ENCODE measurements at places on chromosomes 5 and 9. TPM values are rescaled to one million over a fixed set of nuclear protein-coding genes. Genes with fewer than 3 reads are reported as not detected.

STPG3 gene
- total RNA-seq = not detected

ZNF483 gene
- 11.9 TPM for total RNA-seq

SLC6A3 gene
- 0.32 TPM for total RNA-seq

NR5A1 gene
- total RNA-seq = not detected

NIPAL4 gene
- total RNA-seq = 0.84 TPM

RFK gene
- 18.7 TPM for total RNA-seq

SPOCK1 gene
- 32.8 TPM for total RNA-seq

GRCh38 chr9:92047500-92047899 is 67.7 kb downstream of the SPTLC1 start:
- no peak for DNase-seq

GRCh38 chr5:136057401-136058038 is 28.7 kb downstream of the TGFBI start:
- DNase-seq = no peak

DNA sequence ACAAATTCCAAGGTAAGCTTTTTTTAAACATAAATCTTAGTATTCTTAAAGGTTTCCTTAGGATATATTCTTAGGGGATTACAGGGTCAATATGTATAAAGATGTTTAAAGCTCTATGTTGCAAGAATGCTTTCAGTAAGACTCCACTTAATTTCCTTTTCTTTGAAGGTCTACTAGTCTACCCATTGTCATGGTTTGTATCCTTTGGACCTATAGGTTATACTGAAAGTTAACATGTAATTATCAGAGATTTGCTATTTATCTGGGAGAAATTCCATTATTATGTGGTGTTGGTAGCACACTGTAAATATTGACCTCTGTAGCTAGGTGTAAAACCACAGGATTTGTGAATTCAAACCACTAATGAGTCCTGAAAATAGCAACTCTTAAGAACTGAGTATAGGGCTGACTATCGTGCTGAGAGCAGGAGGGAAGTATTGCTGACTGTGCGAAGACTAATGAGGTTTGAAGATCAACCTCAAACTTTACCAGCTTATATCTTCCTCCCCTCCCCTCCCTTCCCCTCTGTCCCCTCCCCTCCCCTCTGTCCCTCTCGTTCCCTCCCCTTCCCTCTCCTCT is 85.6 kb downstream of the GADD45G start:
- DNase-seq = no peak

- no peak for DNase-seq
Measured at GRCh38 chr9:135394131-135394530, 85.5 kb upstream of the PPP1R26 start.

GRCh38 chr9:84411683-84412267 is 71.2 kb upstream of the SLC28A3 start:
- DNase-seq = no peak

DNA sequence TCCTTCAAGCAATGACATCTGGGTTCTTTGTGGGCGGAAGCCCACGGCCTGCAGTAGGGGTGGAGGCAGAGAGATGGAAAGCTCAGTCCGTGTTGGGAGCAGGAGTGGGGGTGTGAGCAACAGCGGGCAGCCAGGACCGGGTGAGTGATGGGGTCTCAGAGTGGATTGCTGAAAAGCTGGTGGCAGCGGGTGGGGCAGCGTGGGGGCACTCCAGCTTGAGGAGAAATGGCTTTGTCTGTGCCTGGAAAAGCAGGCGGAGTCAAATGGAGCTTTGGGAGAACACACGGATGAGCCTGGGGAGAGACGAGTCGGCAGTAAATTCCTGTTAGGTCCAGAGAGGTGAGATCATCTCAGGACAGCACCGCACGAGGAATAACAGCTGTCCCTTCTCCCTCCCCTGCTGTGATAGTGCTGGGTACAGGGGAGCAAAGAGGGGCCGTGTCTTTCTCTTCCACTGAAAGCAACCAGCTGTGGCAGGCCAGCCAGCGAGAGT is 42.1 kb downstream of the CACNA1B start:
- DNase-seq = no peak

GRCh38 chr9:16243798-16244197 is 626.7 kb downstream of the BNC2 start:
- no peak for DNase-seq

GRCh38 chr9:123225995-123226394 is 42.4 kb downstream of the STRBP start:
- DNase-seq = no peak

DNA sequence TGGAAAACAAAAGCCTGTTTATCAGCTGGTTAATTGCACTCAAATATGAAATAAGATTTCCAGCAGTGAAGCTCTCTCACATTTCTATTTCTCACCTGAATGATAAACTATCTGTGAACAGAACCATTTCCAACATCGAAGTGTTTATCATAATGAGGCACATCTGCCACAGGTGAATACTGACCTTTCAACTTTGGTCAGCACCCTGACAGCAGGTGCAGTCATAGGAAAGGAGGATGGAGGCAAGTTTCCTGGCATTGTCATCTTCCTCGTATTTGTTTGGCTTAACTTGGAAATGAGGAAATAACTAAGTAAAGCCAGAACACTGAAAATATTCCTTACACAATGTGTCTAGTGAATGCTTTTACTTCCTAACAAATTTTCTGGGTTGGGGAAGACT is 716.4 kb downstream of the NR2F1-AS1 start:
- DNase-seq = no peak

DNA sequence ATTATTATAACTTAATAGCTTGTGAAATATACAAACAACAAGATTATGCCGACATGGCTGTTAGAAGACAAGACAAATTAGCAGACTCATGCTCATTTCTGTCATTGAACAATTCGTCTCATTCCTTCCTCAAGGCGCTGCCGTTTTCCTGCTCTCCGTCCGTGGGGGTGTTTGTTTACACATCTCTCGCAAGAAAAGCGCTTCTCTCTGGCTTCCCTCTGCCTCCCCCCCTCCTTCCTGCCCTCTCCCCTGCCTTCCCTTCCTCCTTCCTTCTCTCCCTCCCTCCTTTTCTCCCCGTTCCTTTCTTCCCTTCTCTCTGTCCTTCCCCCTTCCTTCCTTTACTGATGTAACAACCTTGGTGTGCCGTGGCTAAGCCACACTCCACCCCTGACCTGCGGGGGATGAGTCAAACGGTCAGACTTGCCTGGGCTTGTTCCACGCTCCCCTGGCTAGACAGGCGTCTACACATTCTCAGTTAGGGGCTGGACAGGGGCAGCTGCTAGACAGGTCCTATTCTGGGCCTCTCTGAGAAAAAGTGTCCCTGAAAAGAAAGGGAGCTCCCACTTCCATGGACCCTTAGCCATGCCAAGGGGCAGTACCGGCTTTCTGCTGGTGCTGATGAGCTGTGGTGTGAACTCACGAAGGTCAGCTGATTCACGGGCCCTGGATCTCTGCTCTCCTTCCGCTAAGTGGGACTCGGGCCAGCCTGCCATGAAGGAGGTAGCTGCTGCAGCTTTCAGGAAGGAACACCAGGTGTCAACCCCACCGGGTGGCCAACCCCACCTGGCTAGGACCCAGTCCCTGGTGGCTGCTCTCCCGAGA is 32.0 kb upstream of the SPTLC1 start:
- no peak for DNase-seq

- no peak for DNase-seq
Measured at GRCh38 chr5:129412721-129413120, 47.4 kb upstream of the ADAMTS19 start.
